ENCODE measurements at places on chromosomes 16 and 17.

- no peak for DNase-seq
Measured at GRCh38 chr16:49674351-49674851, 181.5 kb downstream of the ZNF423 start.

DNA sequence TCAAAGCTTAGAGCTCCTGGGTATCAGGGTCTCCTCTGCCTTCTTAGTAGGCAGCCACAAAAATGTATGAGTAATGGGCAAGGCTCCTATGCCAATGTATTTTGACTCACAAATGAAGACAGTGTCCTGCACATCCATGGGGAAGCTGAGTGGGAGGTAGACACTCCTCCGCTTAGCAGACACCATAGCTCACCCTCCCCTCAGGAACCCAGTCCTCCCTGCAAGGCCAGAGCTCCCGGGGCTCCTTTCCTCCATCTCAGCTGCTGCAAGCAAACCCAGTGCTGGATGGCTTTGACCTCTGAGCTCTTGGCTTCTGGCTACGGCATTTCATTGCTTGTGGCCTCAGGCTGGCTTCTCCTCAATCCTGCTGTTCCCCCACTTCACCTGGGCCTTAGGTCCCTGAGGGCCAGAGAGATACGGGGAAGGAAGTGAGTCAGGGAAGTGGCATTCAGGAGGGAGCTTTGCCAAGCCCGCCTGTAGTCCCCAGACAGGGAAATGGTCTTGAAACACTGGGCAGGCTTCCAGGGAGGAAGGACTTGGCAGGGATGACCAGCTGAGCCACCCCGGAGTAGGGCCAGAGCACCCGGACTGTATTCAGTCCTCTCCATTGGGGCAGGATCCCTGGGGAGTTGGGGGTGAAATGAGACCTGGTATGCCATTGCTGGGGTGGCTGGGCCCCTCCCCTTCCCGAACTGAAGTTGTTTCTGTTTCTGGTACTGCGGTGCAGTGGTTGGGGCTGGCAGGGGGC lies 4.5 kb downstream of the ABCC3 start:
- peak; percentile 57 for DNase-seq

DNA sequence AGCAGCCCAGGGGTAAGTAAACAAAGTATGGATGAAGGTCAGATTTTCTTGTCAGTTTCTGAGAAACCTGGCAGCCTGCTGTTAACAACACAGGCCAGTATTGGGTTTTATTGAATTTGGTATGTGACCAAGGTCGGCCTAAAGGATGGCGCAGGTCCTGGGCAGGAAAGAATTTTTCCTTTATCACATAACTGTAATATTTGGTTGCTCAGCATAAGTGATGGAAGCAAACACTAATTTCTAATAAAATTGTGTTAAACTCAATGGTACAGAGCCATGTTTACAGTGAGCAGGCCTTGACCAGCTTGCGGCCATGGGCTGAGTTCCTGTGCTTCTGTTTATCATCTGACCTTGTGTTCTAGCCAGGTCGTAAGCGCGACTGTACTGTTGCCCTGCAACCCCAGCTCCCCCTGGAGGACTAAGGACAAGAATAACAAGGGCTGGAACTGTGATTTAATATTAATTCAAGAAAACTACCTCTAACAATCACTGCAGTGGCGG lies 10.5 kb downstream of the POLDIP2 start:
- no peak for DNase-seq

- no peak for DNase-seq
Measured at GRCh38 chr17:7839876-7840261, 5.9 kb downstream of the KDM6B start.

GRCh38 chr17:37300683-37301082 lies 75.1 kb upstream of the C17orf78 start:
- DNase-seq: no peak

GRCh38 chr16:57261806-57262205 lies 16.7 kb downstream of the ARL2BP start:
- no peak for DNase-seq

DNA sequence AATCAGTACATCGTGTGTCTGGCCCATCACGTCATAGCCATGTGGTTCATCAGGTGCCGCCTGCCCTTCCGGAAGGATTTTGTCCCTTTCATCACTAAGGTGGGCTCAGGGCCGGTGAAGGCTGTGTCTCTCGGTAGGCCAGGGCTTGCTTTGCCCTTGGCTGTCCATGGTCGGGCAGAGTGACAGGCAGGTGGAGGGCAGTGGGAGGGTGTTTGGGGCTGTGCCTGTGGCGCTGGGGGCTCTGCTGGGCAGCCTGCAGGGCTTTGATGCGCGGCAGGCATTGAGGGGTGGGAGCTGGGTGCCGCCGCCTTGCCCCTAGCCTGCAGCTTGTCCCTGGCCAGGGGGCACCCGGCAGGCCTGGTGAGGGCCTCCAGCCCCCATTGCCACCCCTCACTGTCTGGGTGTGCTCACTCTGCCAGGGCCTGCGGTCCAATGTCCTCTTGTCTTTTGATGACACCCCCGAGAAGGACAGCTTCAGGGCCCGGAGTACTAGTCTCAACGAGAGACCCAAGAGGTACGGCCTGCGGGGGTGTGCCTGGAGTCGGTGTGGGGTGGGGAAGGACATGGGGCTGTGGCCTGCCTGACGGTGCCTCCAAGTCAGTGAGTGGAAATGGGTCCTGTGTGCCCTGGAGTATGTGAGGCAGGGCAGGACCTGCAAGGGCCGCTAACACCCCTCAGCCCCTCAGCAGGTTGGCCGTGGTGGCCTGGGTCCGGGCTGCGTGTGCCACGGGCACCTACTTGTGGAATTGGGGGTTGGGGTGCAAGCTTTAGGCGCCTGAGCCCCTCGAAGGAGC lies 28.5 kb downstream of the TSC2 start:
- DNase-seq: no peak

- DNase-seq: no peak
Measured at GRCh38 chr17:73285603-73285908, 23.9 kb upstream of the CPSF4L start.

DNA sequence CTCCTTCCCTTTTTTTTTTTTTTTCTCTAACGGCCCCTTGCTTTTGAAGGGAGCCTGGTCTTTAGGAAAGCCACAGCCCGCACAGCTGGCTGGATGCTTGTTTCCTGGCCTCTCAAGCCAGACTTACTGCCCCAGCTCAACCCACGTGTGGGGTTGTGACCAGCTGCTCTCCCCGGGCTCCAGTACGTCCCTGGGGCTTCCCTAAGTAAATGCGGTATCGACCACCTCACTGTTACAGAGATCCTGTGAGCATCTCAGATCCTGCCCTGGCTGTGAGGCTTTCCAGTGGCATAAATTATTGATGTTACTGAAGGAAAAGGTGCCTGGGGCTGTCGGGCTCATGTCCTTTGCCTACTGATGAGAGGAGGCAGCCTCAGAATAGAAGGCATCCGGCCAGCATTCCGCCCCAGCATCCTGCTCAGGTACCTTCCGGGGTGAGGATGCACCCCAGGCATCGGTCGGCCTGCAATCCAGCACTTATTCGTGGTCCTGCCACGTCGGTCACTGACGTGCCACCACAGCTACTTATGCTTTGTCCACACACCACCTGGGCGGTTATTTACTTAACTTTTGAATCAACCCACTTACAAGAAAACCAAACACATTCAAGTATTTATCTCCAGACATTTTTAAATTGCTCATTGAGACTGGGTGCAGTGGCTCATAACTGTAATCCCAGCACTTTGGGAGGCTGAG lies 9.6 kb downstream of the GPRC5B start:
- no peak for DNase-seq

DNA sequence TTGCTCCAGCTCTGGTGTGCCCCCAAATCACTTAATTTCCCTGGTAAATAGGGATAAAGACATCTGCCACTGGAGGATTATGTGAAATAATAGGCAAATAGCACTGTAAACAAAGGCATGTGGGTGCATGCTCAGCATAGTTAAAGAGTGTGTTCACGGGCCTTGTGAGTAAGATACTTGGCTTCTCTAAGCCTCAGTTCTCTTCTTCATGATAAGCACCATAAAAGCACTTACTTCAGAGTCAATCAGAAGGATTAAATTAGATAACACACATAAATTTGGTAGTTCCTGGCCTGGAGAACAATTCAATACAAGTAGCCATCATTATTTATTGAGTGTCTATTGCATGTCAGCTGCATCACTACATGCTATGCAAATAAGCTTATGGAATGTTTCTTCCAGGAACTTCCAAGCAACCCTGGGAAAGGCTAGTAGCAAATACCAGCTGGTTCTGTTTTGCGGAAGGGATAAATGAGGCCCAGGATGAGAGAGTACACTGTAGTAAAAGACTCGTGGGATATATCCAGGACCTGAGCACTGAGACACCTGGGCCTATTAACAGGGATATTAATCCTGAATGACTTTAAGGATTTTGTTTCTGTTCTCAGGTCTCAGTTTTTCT lies 14.5 kb downstream of the CCL11 start:
- DNase-seq: no peak

DNA sequence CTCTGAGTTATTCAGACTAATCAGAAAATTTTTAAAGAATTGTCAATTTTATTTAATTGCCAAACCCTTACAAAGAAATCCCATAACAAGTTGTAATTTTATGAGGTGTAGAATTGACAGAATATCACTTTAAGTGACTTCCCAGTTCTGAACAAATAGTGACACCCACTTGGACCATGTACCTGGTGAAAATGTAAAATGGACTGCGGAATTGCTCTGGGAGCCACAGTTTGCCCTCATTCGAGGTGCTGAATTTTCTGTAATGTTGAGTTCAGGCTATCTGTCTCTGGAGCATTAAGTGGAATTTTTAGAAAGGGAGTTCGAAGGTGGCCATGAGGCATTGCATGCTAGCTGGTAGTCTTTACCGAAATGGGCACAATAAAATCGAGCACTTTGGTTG lies 5.1 kb downstream of the GNAO1 start:
- DNase-seq: no peak

DNA sequence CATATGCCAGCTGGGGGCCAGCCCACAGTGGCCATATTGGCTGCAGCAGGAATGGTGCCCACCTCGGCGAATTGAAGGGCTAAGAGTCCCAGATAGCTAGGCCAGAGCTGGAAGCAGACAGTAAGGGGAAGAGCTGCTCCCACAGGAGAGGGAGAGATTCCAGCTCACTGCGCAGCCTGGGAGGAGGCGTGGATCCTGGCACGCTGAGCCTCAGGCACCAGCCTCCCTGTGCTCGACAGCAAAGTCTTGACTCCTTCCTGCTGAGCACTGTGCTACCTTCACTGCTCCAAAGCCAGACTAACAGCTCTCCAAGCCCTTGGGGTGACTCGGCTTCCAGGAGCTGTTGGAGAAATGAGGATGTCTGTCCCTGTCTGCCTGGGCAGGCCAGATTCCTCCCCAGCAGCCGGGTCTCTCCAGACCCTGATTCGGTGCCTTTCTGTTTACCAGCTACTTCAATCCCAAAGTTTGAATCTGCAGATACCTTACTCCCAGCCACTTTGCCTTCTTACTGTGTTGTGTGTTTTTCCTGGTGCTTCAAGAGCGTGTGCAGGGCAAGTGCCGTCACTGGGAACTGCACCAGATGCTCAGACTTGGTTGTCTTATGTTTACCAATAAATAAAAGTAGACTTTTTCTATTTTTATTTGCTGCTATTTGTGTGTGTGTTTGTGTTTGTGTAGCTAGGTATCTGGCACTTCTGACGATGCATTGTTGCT lies 9.1 kb downstream of the CBX2 start:
- no peak for DNase-seq

GRCh38 chr17:66715745-66716156 lies 119.2 kb upstream of the CACNG5 start:
- DNase-seq: peak; percentile 61

DNA sequence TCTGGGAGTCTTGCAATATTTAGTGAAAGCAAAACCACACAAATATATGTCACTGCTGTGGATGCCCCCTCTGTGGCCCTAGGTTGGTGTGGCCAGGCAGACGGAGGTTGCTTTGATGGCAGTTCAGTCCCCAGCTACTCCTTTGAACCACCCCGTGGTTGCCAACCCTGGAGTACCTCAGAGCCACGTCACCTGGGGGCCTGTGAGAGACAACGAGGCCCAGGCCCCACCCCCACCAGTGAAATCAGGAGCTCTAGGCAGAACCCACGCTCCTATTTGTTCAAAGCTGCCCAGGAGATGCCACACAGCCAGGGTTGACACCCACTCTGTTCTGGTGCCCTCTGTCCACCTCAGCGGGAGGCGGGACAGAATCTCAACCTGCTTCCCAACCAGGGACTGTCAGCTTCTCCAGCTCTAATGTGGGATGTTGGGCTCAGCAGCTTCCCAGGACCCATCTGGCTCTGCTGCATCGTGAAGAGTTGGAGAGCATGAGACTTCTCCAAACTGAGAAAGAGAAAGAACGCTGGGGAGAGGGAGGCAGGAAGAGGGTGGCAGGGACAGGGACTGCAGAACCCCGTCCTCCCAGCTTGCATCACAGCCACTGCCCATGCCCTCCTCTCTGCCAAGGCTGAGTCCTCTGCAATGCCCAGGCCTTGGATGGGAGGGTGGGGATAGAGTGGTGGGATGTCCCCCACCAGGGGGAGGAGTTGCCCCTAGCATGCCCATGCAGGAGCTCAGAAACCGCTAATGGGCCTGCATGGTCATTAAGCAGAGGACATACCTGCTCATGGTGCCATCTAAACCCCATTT lies 81.8 kb downstream of the C16orf78 start:
- DNase-seq: no peak

- DNase-seq: no peak
Measured at GRCh38 chr16:87231911-87232310, 85.3 kb downstream of the C16orf95 start.

DNA sequence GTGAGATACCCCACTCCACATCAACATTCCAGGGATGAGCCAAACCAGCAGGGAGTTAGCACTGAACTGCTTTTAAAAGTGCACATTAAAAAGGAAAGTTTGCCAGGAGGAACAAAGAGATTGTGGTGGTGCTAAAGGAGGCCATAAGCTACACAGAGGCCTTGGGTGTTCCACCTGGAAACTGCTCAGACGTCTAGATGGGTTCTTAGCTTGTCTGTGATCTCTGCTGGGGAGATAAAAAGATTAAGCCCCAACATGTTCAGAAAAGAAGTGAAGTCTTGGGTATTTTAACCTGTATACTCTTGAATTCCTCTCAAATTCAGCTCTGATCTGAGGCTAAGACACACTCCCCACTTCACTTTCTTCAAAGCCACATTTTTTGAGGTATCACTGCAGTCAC lies 10.4 kb downstream of the HAS3 start:
- no peak for DNase-seq

- DNase-seq: no peak
Measured at GRCh38 chr17:36933512-36934143, 3.6 kb upstream of the LHX1 start.

DNA sequence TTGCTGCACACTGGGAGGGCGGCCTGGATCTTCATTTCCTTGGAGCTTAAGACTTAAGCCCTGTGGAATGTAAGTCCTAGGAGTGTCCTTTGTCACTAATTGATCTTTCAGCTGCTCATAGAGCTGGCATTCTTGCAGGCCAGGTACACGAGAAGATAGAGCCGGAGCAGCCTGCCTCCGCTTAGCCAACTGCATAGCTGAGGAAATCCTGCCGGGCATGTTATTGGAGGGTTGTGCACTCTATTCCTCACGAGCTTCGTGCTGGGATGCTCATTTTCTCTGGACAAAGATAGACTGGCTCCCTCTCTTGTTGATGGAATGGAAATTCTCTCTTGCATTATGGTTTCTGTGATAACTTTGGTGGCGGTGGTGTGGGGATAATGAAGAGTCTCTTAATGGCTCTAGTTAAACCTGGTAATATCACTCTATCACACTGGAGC lies 76.9 kb downstream of the RPA1 start:
- no peak for DNase-seq

Measured in putamen (tissue), 1 donor.